Occipital lobe (tissue), 3 donors: ENCODE measurements at places on chromosomes 1 and 21.

GRCh38 chr1:98388441-98388840 is 273.1 kb upstream of the SNX7 start:
- no peak for DNase-seq

DNA sequence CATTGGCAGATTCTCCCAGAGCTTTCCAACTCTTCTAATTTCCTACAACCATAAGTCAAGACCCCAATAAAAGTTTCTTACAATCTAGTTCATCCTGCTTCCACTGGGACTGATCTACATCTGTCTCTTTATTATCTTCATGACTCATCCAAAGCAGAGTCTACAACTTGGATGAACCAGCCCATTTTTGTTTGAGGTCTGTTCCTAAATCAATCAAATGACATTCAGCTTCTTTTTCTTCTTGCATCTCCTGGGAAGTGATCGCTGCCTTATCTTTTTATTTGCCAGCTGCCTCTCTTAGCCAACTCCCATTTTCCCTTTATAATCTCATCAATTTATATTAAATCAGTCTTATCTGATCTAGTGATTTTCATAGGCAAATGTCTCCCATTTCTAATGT is 105.6 kb downstream of the ERG start:
- DNase-seq: no peak

GRCh38 chr1:247210062-247210375 is 38.2 kb upstream of the ZNF124 start:
- no peak for DNase-seq

DNA sequence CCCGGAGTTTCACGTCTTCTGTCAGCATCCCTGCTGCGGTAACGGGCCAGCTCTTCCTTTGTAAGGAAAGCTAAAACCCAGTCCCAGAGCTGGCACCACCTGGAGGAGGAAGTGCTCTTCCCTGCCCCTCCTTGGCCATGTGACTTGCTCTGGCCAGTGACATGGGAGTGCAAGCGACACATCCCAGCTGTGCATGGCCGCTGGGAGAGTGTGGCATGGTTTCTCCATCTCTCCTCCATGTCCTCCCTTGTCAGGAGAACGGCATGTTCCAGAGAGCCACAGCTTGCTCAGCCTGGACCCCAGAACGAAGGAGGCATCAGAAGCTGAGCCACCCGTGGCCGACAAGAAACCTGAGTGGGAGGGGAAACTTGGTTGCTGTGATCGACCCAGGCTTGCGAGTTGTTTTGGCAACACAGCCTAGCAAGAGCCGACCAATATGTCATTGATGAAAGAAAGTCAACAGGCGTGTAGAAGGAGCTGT is 2.7 kb upstream of the PRXL2B start:
- no peak for DNase-seq

DNA sequence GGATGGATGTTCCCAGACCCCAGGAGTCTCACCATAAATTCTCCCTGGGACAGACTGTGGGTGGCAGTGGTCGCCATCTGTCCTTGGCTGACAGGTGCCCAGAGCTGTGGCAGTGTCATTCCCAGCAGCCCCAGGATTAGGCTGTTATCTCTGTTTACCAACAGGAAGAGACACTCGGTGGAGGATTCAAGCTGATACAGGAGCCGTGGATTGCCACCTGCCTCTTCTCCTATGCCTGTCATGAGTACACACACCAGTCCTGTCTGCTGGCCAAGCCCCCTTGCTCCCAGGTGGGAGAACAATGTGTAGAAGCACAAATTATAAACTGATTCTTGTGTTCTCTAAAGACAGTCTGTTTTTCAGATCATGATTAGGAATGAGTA is 152.6 kb downstream of the ETS2 start:
- no peak for DNase-seq

DNA sequence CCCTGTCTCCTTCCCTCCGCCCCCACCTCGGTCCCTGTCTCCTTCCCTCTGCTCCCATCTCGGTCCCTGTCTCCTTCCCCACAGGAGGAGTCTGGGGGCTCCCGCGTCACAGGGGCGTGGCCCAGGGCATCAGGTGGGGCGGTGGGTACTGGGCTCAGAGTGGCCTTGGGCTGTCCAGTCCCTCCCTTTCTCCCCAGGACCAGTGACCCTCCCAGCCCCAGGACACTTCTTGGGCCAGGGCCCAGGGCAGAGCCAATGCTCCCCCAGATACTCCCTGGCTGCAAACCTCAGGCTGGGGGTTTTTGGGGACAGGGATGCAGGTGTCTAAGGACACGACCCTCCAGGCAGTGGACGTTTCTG is 6.8 kb upstream of the RNF223 start:
- no peak for DNase-seq

GRCh38 chr1:167614851-167615250 is 15.2 kb upstream of the RCSD1 start:
- DNase-seq: no peak

- no peak for DNase-seq
These were observed 14.0 kb upstream of the LIN9 start for GRCh38 chr1:226322986-226323385.

- no peak for DNase-seq
These were observed 836 bp upstream of the GBP4 start for GRCh38 chr1:89199525-89200031.

DNA sequence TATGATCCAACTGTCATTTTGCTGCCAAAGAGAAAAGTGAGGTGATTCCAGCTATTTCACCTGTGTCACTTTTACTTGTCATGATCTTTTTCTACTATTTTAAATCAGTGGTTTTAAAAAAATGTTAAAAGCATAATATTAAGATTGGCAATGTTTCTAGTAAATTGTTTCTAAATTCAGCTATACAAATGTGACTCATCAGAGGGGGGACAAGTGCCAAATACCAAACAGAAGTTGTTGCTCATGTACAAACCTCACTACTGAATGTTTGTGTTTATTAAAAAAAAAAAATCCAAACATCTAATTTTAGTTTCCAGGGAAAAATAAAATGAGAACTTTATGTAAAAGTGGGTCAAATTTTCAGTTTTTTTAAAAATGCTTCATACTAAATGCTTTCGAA is 346.2 kb upstream of the SNX7 start:
- no peak for DNase-seq

GRCh38 chr1:51776408-51776807 is 102.1 kb downstream of the NRDC start:
- DNase-seq: no peak

- no peak for DNase-seq
These were observed 62.4 kb downstream of the DDX20 start for GRCh38 chr1:111818081-111818480.

DNA sequence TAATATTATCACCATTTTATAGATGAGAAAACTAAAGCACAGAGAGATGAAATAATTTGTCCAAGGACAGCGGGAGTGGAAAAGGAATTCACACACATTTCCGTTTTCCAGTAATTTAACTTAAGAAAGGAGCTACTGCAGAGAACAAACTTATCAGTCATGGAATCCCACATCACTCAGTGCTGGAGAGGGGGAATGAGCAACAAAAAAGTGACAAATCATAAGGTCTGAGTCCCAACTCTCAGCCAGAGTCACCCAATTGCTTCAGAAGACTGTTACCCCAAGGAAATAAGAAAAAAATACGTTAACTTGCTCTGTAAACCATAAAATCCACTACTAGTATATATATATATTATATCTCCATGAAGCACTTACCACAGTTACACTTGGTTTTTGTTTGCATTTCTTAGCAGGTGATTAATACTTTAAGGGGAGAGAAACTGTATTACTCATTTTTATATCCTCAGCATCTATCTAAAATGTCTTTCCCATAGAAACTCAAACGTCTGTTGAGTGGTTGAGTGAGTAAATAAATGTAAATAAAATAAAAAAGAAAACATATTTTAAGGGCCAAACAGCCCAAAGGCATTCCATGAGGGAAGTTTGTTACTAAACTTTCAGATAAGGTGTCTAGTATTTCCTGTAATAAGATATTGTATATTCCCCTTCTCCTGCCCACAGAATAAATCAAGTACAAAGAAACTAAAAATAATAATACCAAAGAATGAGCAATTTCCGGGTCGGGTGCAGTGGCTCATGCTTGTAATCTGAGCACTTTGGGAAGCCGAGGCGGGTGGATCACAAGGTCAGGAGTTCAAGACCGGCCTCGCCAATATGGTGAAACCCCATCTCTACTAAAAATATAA is 76.8 kb downstream of the SLC45A1 start:
- no peak for DNase-seq

DNA sequence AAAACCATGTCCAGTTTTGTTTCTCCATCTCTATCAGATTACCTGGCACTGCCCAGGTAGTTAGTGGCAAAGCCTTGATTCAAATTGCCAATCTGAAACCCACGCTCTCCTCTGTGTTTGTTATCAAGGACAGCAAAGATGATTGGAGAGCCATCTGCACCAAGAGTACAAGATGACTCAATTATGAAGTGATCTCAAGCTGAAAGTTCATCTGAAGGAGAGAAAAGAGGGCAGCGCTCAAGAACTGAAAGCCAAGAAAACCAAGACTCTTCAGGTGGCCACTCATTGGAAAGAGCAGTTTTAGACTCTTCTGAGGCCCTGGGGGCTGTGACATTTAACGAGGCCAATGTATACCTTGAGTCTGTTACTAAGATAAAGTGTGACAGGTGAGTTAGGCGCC is 13.8 kb downstream of the RXRG start:
- no peak for DNase-seq

GRCh38 chr1:244212797-244213475 is 161.9 kb downstream of the ZBTB18 start:
- DNase-seq: no peak

DNA sequence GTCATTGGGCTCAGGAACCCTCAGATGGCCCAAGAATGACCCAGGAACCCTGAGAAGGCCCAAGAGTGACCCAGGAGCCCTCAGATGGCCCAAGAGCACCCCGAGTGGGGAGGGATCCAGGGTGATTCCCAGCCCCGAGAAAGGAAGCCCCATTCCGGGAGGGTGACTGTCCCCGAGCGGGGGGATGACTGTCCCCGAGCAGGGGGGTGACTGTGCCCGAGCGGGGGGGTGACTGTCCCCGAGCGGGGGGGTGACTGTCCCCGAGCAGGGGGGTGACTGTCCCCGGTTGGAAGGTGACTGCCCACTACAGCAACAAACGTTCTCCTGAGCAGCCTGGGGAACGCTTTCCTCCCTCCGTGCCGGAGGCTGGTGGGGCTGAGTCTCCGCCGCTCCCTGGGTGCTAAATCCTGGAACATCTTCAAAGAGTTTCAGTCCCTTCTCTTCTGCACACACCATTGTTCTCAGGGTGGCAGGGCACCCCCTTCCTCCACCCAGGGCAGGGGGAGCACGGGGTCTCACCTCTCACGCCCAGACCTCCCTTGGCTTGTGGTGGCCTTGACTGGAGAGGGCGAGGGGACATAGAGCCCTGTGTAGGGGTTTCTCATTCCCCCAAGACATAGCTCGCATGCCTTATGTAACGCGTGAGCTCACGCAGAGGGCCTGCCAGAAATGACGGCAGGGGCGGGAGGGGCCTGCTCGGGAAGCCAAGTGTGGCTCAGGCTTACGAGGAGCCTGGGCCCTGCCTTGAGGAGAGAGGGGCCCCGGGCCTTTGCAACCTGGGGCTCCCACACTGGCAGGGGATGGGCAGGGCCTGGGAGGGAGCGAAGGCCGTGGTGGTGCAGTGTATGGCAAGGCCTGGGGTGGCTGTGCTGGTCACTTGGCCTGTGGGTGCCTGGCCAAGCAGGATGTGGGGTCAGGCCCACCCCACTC is 14.3 kb upstream of the SKI start:
- peak; percentile 68 for DNase-seq

GRCh38 chr1:74402873-74403272 is 109.5 kb downstream of the LRRC53 start:
- no peak for DNase-seq

GRCh38 chr1:76871355-76871974 is 4.2 kb downstream of the ST6GALNAC5 start:
- no peak for DNase-seq
